ENCODE measurements at places on chromosomes 3 and 15.
A peak's percentile ranks its signal among the peaks of the same experiment; 100 is the strongest.

- DNase-seq = no peak
Observed at GRCh38 chr3:12968541-12968940, 104.7 kb downstream of the IQSEC1 start.

DNA sequence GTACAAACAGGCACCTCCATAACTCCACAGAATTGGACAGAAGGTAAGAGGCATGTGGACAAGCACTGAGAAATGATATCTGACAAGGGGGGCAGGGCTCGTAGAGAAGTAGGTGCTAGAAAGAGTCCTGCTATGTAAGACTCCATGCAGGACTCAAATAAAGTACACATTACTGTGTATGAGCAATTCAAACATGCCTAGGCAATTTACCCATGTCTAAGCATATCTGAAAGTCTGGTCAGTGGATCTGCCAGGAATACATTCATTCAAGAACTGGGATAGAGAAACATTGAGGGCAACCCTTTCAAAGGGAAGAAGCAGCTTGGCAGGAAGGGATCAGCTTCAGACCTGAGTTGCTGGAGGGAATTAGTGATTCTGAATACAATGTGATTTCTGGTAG, 174.1 kb upstream of the MCTP2 start:
- no peak for DNase-seq

DNA sequence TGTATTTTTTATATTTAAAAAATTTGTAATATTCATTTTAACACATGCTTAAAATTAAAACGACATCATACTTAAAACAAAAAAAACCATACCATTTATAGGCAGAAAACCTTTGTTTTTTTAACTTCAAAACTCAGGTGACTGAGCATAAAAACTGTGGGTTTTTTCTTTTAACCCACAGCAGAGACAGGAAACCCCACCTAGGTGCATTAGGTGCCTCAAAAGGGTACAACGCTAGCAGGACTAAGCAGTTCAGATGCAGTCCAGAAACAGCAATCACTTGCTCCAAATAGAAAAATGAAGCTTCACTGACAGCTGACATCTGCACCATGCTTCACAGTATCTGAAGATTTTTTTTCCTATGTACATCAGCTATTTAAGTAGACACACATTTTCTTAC, 52.3 kb downstream of the GLB1 start:
- no peak for DNase-seq

DNA sequence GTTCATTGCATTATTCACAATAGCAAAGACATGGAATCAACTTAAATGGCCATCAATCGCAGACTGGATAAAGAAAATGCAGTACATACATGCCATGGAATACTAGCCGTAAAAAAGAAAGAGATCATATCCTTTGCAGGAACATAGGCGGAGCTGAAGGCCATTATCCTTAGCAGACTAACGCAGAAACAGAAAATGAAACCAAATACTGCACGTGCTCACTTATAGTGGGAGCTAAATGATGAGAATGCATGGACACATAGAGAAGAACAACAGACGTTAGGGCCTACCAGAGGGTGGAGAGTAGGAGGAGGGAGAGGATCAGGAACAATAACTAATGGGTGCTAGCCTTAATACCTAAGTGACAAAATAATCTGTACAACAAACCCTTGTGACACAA, 57.9 kb downstream of the RASA2 start:
- no peak for DNase-seq

DNA sequence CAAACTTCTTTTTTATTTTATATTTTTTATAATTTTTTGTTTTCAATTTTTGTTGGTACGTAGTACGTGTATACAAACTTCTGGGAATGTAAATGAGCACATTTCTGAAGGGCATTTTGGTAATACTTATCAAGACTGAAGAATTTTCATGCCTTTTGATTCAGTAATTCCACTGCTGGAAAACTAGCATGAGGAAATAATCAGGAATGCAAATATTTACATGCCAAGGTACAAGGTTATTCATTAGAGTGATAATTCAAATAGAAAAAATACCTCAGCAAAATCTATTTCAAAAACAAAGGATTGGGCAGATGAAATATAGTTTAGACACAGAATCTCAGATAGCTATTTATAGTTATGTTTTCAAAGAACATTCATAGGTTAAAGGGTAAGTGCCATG, 128.7 kb downstream of the DMXL2 start:
- DNase-seq = peak; percentile 22

DNA sequence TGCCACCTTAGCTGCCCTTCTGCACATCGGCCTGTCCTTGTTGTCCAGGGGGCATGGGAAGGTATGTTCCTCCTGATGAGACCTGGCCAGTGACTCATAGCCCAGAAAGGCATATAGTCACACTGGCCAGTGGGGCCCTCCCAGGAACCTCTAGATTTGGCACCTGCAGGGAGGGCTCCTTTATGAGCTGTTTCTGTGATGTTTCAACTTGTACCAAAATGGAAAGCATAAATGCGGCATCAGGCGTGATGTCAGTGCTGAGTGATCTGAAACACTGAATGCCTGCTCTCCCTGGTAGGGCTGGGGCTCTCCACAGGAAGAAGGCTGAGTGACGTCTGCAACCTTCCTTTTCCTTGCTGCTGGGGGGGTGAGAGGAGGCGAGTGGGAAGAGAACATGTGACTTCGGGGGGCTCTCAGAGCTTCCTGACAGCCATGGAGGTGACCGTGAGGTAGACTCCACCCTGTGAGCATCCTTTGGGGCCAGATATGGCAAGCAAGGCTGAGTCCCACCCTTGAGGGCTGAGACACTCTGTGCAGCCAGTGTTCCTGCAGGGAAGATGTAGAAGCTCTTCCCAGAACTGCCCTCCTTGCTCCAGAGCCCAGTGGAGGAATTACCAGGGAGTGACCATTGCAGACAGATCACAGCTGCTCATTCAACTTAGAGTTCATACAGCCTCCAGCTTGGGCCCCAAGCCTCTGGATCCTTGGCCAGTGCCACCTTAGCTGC, 37.1 kb upstream of the APEH start:
- no peak for DNase-seq

GRCh38 chr15:49990835-49991545, 128.0 kb downstream of the ATP8B4 start:
- DNase-seq = peak; percentile 23

DNA sequence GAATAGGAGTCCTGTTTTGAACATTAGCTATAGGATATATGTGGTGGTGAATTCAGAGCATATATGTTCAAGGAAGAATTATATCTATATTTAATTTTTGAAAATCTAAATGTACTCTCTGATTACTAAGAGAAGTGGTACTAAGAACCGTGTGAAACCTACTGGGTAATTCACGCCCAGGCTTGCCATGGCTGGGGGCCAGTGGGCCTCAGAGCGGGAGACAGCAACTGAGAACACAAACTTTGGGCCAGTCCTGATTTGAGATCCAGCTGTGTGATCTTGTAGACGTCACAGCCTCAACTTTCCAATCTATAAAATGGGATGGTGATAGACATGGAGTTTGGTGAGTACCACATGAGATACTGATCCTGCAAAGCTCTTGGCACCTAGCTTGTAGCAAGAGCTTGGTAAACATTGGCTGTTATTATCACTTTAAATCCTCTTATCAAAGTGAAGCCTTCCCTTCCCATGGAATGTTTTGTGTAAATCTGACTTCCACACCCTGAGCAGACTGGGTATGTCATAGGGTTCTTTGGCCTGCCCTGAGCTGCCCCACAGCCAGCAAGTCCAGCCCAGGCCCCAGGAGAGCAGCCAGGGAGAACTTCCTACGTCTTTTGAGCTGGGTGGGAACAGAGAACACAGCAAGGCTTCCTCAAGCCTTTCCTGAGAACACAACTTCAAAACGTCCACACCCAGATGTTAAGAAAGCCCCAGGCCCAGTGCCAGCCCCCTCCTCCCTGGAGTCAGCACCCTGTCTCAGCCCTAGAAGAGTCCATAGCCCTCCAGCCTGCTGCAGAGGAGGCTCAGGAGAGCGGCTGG, 8.2 kb upstream of the PAQR5 start:
- DNase-seq = no peak

DNA sequence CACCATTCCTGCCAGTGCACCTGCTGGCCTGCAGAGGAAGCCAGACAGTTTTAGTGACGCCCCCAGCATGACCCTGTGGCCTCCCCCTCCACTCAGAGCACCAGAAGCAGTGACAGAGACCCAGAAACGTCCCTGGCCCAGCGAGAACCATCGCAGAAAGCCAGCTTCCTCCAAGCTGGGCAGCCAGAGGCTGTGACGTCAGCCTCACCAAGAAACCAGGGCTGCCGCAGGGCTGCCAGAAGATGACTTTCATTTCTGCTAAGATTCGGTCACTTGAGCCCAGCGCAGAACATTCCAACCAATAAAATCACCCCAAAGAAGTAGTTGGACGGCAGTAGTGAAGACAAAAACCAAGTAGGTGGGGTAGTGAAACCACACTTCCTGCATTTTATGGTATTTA, 29.6 kb upstream of the RPL32 start:
- DNase-seq = peak; percentile 47

GRCh38 chr3:11236588-11237461, 35.4 kb upstream of the ATG7 start:
- peak; percentile 67 for DNase-seq

DNA sequence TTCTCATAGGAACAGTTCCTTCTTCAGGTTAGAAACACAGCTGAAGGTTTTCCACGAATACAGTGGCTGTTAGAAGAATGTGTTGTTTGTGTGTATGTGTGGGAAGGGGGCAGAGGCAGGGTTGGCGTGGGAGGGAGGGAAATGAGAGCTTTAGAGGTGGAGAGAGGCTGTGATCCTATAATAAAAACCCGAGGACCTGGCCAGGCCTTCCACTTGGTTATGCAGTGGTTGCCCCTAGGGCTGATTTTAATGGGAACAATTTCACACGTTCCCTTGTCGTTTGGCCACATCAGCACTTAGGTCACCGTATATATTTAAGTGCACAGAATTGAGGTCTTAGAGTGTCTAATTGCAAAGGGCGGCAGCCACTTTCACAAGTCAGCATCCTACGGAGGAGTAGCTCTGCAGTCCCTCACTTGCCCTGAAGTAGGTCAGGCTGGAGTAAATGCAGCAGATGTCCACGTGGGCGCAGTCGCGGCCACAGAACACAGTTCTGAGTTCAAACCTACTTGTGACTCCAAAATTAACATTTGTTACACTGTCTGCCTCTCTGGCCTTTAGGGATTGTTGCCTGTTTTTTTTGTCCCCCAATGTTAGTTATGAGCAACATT, 85.6 kb downstream of the PDCD6IP start:
- peak; percentile 57 for DNase-seq

DNA sequence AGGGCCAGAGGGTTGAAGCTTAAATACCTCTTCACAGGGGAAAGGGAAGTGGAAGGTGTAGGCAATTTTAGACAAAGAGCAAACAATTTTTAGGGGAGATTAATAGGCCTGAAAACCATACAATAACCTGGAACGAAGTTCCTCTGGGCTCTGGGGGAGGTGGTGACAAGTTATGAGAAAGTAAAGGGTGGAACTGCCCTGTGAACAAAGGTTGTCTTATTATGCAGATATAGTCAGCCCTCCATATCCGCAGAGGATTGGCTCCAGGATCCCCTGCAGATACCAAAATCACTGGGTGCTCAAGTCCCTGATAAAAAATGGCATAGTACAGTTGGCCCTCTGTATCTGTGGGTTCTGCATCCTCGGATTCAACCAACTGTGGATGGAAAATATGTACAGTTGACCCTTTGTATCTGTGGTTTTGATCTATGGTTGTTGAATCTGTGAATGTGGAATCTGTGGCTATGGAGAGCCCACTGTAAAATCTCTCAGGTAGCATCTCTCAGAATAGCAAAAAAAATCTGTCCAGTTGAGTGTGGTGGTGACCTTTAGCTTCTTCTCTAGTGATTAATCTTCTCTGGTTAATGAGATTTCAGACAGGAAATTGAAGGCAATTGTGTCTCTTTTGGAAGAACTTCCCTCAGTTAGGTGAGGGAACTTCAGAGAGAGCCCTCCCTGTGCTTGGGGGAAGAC, 40.2 kb downstream of the CLEC3B start:
- DNase-seq = peak; percentile 33

DNA sequence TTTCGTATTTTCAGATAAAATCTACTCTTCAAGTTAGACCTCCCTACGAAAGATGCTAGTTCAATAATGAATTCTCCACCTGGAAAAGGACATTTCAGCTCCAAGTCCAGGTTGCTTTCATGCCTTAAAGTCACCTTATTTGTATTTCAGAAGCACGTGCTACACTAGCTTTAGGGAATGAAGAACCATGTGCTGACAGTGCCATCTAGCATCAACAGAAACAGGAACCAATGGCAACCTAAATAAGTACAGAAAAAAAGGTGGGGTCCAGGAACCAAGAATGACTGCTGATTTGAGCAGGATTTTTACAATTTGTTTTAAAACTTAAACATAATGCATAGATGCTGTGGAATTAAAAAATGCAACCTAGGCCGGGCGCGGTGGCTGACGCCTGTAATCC, 77.6 kb upstream of the SNRPN start:
- no peak for DNase-seq

DNA sequence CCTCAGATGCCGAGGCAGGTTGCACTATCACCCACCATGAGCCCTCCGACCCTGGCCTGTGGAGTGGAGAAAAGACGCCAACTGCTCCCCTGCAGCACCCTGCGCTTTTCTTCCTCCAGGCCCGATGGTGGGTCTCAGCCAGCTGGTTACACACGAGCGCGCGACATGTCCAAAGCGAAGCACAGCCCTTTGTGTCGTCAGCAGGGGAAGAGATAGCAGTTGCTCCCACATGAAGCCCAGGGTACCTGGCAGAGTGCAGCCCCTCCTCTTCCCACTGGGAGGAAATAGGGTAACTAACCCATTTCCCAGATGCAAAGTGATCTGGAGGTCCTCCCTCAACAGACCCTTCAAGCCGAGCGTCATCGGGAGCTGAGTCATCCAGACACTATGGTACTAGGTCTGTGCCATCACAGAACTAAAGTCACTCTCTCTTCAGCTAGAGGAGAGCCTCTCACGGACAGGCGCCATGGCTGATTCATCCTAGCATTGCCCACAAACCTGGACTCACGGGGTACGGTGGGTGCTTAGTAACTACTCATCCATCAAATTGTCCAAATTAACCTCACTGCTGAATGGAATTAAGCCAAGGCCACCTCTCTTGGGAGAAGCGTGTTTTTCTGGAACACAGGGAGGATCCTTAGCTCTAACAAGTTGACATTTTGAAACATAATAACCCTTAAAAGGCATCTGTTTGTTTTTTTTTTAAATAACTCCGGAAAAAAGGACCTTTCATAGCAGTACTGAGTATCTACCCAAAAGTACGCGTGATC, 45.2 kb upstream of the BDH1 start:
- DNase-seq = peak; percentile 26

DNA sequence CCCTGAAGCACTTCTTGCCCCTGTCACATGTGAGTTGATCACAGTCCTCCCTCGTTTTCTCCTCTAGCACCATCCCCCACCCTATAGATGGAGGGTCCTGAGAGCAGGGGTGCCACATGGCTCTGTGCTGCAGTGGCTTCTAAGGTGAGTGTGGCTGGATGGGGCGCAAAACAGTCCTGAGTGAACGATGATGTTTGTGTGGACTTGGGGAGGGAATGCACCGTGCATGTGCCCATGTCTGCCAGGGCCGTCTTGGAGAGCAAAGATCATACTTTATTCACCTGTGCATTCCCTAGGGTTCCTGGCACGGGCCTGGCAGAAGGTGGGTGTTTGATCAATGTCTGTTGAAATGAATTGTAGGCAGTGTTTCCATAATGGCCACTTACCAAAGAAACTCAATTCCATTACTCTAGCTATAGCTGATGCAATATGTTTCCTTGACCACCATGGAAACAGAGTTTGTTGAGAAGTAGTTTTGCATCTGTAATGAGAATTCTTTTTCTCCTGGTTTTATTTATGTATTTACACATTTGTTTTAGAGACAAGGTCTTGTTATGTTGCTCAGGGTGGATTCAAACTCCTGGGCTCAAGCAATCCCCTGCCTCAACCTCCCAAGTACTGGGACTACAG, 58.0 kb downstream of the ABTB1 start:
- no peak for DNase-seq

- DNase-seq = no peak
Observed at GRCh38 chr3:13716540-13717221, 163.2 kb downstream of the WNT7A start.

GRCh38 chr15:77226652-77227051, 155.7 kb upstream of the TSPAN3 start:
- DNase-seq = no peak
